ENCODE measurements at places on chromosomes 2 and 18.

- DNase-seq = no peak
Observed at GRCh38 chr2:55592130-55592529, 25.3 kb downstream of the PPP4R3B start.

DNA sequence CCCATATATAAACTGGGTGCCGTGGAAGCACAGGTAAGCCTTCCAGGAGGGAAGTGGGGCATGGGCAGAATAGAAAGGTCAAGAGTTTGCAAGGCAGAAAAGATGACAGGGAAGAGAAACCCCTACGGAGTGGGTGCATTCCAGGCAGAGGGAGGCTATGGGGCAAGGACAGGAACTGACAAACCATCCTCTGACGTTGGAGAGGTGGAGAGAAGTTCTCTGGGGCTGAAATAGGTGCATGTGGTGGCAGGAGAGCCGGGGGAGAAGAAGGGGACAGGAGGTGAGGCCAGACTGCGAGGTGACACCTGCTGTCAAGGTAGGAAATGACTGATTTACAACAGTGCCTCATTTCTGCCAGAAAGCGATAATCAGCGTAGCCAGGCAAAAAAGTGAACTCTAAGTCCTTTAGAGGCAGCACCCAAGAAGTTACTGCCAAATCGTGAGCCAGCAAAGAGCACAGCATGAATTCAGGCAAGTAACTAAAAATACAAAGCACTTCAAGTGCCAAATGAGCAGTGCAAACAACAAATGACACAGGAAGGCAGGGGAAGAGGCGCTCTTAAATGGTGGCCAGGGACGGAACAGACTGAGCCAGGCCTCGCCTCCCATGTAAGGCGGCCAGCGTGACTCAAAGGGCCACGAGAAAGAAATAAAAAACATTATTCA lies 113.3 kb upstream of the ACVR1C start:
- no peak for DNase-seq

GRCh38 chr2:39567507-39567906 lies 98.2 kb upstream of the TMEM178A start:
- no peak for DNase-seq

DNA sequence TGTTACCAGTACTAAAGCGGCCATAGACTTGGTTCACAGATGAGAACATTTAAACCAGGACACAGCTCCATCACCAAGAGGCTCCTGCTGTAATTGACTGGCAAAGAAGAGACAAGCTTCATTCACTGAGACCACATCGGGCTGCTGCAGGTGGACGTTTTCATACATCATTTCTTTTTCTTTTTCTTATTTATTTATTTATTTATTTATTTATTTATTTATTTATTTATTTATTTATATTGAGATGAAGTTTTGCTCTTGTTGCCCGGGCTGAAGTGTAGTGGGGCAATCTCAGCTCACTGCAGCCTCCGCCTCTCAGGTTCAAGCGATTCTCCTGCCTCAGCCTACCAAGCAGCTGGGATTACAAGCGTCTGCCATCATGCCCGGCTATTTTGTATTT lies 33.6 kb upstream of the PDCL3 start:
- no peak for DNase-seq

DNA sequence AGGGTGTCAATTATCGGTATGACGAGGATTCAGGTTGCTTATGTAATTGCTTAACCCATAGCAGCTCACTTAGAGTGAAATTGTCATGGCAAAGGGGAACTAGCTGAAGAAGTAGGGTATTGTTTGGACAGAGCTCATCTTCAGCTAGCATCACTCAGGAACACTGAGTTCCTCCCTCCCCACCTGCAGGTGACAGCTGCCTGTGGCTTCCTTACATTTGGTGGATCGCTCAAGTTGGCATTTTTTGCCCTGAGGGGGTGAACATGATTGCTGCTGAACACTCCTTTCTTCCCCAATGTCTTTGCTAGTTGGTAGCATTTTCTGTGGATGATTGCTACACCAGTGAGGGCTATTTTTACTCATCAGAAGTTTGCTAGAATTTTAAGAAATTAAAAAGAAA lies 86.7 kb upstream of the THUMPD2 start:
- DNase-seq = no peak

DNA sequence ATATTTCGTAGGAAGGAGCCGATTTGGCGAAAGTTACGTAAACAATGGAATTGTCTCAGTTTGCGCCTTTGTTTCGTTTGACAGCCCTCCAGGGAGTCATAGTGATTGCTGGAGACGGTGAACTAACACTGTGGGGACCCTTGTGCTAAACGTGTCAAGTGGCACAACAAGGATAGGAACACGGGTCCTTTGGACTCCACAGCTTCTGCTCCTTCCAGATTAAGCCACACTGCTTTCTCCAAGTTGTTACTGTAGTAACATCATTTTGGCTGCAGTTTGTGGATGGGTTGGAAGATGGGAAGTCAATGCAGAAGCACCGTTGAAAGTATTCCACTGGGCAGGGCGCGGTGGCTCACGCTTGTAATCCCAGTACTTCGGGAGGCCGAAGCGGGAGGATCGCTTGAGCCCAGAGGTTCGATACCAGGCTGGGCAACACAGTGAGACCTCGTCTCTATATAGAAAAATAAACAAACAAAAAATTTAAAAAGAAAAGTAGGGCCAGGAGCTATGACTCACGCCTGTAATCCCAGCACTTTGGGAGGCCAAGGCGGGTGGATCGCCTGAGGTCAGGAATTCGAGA lies 636 bp upstream of the IMMT start:
- DNase-seq = no peak

GRCh38 chr2:105042189-105042588 lies 4.3 kb downstream of the MRPS9 start:
- DNase-seq = no peak

DNA sequence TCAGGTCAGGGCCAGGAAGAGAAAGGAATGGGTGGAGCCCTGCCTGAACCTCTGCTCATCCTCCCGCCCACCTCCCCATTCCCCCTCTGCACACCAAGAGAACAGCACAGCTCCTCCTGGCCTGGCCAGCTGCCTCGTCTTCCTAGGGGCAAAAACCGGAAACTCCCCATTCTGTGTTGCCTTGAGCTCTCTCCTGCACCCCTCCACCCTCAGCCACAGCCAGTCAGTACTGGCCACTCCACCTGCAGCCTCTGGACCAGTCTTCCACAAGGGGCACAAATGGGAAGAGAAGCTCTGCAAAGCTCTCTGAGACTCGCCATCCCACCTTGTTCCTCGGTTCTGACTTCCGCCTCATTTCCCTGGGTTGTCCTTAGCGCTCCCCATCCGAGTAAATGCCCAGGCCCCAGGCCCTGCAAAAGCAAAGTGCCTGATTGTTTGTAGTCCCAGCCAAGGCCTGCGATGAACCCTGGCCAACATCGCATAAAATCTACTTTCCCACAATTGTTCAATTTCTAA lies 39.3 kb upstream of the SLC35G4 start:
- DNase-seq = no peak

GRCh38 chr2:121804340-121804739 lies 48.9 kb downstream of the TSN start:
- DNase-seq = no peak

GRCh38 chr2:17086990-17087389 lies 421.4 kb upstream of the CYRIA start:
- no peak for DNase-seq

- DNase-seq = no peak
Observed at GRCh38 chr18:45171679-45172191, 443.5 kb upstream of the SLC14A2 start.

- DNase-seq = no peak
Observed at GRCh38 chr18:22129778-22130177, 39.6 kb upstream of the GATA6 start.

DNA sequence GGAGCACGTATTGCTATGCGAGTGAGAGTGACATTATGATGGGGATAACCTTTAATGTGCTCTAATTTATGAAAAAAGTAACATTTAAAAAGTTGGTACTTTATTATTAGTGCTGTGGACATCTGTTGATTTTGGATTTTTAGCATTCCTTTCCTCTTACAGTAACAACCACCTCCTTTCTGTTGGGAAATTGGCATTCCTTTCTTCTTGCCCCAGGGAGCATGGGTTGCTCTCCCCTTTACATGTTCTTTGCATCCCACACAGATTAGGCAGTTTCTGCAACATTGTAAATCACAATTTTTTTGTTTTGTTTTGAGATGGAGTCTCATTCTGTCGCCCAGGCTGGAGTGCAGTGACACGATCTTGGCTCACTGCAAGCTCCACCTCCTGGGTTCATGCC lies 300.2 kb downstream of the LPIN1 start:
- DNase-seq = no peak

GRCh38 chr2:62794791-62795190 lies 89.3 kb downstream of the EHBP1 start:
- DNase-seq = no peak

DNA sequence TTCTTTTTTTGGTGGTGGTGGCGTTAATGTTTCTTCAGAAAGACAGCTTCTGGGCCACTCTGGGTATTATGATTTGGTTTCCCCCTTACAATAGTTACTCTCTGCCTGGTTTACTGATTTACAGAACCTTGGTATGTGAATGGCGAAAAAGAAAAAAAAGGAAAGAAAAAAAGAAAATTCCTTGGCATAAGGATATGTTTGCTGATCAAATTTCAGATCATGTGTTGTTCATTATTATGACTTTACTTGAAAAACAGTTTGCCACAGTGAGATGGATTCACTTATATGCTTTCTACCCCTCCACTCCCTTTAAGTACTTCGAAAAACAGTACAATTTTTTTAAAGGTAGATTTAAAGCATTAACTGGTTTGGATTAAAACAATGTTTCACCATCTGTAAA lies 21.0 kb downstream of the BCL11A start:
- DNase-seq = no peak

DNA sequence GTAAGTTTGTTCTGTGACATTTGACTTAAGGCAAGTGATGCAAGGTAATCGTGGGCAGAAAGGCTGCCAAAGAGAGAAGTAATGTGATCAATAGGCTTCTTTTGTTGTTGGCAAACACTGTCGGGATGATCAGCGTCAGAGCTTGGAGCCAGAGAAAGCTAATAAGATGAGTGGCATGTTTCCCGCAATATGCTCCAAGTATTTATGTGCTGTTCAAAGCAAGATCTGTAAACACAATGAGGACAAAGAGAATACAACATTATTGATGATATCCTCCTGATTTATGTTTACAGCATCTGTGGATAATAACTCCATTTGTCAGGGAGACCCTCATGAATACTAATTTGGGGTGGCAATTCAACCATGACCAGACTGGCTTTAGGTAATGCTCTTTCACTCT lies 603.3 kb downstream of the TDRD15 start:
- no peak for DNase-seq

DNA sequence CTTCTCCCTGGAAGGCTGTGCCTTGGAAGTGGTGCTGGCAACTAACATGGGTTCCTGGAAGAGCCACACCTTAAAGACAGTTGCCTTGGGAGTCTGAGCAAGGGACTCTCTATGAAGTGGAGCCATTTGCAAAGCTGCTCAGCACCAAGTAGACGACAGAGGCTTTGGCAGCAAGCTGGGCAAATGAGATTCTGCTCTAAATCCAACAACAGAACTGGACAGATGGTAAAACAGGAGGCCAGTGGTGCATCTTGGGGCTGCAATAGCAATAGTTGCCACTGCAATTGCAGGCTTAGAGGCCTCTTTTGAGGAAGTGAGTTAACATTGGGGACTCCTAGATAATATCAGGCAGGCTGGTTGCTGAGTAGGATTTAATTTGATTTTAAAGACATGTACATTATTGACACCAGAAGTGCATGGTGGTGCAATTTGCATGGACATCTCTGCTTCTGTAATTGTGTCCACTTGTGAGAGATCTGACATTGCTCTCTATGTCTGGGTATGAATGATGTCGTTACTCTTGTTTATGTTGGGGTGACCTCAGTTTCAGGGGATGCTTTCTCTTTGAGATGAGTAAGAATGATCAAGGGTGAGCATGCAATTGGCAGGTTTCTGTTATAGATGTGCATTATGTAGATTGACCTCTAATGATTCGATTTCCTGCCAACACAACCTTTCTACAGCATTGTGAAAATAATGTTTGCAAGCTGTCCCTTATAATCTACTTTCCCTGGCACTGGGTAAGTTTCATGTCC lies 568.3 kb upstream of the MEX3C start:
- no peak for DNase-seq

GRCh38 chr2:233255151-233255550 lies 3.7 kb downstream of the ATG16L1 start:
- DNase-seq = no peak

DNA sequence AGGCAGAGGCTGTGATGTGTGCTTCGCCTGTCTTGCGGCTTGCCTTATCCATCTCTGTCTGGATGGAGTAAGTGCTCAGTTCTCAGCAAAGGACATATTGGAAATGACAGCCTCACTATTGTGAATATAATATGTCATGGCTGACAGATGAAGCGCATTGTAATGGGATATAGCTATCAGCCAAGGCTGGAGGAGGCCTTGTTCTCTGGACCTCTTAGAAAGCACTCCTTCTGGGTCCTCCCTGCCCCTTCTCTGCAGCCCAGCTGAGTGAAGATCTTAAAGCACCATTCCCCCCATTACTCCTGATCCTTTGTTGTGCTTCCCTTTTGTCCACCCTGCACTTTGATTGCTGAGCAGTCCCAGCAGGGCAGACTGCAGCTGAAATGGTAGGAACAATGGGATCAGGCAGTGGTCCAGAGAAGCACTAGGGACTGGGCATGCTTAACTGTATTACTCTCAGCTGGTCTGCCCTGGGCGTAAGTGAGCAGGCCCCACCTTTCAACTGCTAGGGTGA lies 265.3 kb downstream of the SETBP1 start:
- no peak for DNase-seq

DNA sequence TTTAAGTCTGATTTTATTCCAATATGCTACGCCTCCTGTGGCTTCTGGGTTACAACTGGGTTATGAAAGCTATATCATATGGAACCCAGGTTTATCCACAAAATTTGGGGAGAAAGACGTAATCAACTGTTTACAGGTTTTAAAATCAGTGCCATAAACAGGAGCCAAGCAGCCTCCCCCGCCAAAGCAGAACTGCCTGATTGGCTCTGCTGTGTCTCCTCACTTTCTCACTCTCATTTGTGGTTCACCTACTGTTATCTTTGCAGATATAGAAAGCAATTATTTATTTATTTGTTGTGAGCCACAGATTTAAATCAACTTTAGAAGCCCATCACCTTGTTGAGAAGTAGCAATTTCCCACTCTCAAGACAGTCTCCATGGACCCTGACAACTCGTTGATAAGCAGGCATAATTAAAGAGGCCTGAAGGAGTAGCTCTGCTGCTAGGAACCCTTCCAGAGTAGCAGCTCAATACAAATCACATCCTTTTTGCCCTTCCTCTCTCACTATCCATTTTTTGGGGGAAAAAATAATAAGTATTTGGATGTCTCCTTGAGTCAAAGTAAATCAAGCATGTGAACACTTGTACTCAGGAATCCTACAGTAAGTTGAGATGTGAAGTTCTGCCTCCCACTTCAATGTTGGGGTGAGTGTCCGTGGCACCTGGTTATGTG lies 191.0 kb upstream of the CCDC150 start:
- DNase-seq = no peak
